ENCODE measurements at places on chromosomes 5 and 9. TPM values are rescaled to one million over a fixed set of nuclear protein-coding genes. Genes with fewer than 3 reads are reported as not detected.

MED27 gene
- 9.8 TPM for total RNA-seq

PCDHGA7 gene
- total RNA-seq, result 4.2 TPM

FUT7 gene
- not detected for total RNA-seq

EDIL3 gene
- total RNA-seq, result 182 TPM

PCSK1 gene
- not detected for total RNA-seq

ZCCHC10 gene
- total RNA-seq, result 11.3 TPM

CERCAM gene
- 228 TPM for total RNA-seq

Measured in smooth muscle cell of the umbilical artery (primary cell).